ENCODE measurements at places on chromosomes 6 and 20.
A peak's percentile ranks its signal among the peaks of the same experiment; 100 is the strongest.

- DNase-seq, result no peak
These were observed 112.5 kb downstream of the JPH2 start for GRCh38 chr20:44074252-44075151.

DNA sequence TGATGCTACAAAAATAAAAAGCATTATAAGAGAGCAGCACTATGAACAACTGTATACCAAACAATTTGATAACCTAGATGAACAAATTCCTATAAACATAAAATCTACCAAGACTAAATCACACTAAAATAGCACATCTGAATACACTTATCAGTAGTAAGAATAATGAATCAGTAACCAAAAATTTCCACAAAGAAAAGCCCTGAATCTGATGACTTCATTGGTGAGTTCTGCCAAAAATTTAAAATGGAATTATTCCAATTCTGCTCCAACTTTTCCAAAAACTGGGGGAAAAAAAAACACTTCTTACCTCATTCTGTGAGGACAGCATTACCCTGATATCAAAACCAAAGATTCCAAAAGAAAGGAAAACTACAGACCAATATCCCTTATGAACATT is 206.2 kb downstream of the WDR27 start:
- no peak for DNase-seq

- DNase-seq, result no peak
These were observed 231.8 kb downstream of the BCKDHB start for GRCh38 chr6:80338201-80338836.

DNA sequence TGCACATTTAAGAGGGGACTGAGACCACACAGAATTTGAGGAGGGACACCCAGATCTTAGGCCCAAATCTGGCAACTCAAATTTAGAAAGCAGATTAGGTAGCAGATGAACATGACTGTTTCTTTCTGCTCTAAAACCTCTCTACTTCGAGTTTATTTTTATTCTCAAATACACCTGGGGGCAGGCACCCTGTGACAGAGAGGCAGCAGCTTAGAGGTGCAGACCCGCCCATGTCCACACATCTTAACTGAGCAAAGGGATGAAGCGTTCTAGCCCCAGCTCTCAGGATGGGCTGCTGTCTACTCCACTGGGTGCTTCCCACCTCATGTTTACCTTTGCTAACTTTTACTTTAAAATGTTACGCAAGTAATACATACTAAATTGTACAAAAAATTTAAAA is 125.0 kb downstream of the SLC23A2 start:
- no peak for DNase-seq

DNA sequence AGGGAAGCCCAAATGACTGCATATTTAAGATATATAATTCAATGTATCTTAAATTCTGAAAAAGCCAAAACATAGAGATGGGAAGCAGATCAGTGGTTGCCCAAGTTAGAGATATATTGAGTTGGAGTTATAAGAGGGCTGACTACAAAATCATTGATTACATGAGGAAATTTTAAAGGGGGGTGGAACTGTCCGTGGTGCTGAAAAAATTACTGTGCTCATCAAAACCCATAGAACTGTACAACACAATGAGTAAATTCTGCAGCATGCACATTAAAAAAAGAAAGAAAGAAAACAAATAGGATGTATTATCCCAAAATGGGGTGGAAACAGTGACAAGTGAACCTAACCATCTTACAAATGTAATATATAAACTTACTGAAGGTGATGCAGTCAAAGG is 100.9 kb downstream of the FUT9 start:
- no peak for DNase-seq

- no peak for DNase-seq
These were observed 166.5 kb upstream of the JARID2 start for GRCh38 chr6:15079288-15079817.

GRCh38 chr6:136486357-136486756 is 63.9 kb downstream of the MAP7 start:
- DNase-seq, result no peak

- DNase-seq, result no peak
These were observed 9.6 kb downstream of the MOXD1 start for GRCh38 chr6:132391391-132392269.

DNA sequence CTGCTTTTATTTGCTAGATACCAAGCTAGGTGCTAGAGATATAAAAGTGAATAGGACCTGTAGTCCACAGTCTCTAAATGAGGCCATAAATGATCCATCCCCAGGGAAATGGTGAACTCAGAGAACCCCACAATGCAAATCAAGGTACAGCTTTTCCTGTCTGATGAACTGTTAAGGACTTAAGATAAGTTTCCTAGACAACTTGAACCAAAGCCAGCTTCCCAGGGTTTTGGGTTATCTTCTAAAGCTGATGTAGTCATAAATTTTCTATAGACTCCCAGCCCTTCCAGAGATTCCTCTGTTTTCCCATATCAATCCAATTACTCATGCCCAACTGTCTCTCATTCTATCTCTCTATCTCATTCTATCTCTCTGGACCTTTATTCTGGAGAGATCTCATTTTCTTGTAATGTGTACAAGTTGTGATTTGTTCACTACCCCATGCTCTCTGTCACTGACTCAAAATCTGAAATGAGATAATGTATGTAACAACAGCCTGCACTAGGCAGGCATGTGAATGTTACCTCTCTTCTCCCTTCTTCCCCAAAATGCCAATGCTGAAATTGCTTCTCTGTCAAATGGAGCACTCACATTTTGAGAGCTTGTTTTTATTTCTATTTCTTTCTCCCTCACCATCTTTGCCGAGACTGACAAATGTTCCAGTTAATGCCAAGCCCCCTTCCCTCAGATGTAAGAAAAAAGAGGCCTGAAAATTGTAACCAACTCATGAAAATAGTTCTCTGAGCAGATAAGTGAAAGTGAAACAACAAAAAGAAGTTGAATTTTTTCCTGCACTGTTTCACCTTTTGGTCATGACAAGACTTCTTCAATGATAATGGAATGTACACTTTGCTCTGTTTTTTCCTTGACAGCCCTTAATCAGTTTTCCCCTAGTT is 279.9 kb downstream of the SLC35F1 start:
- DNase-seq, result no peak

DNA sequence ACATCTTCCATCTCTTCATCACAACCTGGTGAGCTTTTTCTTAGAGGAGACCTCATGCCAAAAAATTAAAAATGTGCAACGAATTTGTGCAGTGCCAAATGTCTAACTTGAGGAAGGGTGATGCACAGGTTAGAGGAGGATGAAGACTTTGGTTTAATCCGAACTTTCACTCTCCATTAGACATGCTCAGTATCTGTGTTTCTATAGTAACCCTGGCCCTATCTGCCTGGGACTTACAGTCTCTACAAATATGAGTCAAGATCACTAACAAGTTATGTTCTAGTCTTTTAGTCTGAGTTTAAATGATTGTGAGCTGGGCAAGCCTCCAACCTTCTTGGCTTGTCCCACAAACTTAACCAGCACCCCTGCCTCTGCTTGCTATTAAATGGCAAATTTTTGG is 377.0 kb downstream of the BMP2 start:
- DNase-seq, result no peak

DNA sequence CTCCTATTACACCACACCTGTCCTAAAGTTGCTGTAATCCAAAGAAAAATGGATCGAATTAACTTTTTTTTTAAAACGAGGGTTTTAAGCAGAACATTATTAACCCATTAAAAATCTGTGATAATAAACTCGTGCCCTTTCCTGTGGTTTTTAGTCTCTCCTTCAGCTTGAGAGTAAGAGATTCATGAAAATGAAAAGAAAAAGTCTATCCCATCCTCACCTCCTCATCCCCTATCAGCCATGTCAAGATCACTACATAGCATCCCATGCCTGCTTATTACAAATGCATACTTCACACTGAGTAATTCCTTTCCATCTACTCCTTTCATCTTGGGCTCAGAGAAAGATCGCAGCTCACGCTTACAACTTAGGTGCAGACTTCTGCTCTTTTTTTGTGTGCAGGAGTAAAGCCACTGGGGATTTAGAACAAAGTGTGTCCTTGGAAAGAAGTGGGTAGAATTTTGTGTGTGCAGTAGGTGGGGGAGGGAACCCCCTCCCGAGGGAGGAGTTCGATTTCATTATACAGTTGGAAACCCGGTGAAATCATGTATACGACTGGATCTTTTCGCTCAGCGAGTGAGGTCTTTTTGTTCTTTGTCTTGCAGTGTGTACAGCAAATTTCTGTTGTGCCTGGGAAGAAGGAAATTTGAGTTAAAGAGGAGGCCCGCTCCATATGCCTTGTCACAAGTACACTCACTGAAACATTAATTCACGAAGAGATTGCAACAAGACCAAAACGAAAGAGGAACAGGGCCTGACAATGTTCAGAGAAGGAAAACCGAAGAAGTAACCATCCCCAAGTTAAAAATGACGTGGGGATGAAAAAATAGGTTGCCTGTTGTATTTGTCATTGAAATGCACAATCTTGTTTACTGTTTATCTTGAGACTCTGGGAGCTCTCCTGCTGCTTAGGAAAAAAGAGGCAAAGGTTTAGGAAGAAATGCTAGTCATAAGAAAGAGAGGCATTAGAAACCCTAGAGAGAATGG is 146.5 kb upstream of the ZNF217 start:
- DNase-seq, result peak; percentile 61

- DNase-seq, result no peak
These were observed 186.0 kb upstream of the KCNK16 start for GRCh38 chr6:39508515-39508914.

- no peak for DNase-seq
These were observed 22.8 kb upstream of the TAF4 start for GRCh38 chr20:62088258-62089127.

GRCh38 chr6:68252632-68253031 is 382.4 kb upstream of the ADGRB3 start:
- DNase-seq, result no peak

GRCh38 chr6:115891111-115891669 is 169.5 kb downstream of the FRK start:
- DNase-seq, result no peak

- no peak for DNase-seq
These were observed 127.2 kb downstream of the PAX1 start for GRCh38 chr20:21832442-21833385.

DNA sequence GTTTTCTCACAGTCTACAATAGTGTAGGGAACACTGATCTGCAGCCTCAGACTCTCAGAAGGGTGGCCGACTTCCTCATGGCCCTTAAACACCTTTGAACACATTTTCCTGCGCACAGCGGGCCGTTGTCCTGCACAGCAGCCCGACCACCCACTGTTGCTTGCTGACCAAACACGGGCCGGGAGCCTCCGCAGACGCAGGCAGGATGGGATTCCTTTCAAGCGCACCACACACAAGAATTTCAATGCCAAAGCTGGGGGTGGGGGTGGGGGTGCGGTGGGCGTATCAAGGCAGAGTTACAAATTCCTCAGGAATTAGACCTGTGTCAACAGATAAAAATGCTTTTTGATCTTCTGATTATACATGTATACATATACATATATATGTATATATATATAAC is 74.5 kb downstream of the HUS1B start:
- DNase-seq, result no peak

- DNase-seq, result no peak
These were observed 97.2 kb downstream of the TULP4 start for GRCh38 chr6:158409451-158409850.

GRCh38 chr6:39228992-39229767 is at the start of gene KCNK5:
KCNK5 (minus strand) TSS chr6:39229475; CDS start chr6:39229111, 364 bp downstream.
- no peak for DNase-seq

- DNase-seq, result no peak
These were observed 8.0 kb downstream of the PAX1 start for GRCh38 chr20:21713470-21713869.

- DNase-seq, result no peak
These were observed 46.4 kb upstream of the CHD6 start for GRCh38 chr20:41664584-41664983.

- DNase-seq, result no peak
These were observed 110.7 kb downstream of the ADTRP start for GRCh38 chr6:11667876-11668275.

DNA sequence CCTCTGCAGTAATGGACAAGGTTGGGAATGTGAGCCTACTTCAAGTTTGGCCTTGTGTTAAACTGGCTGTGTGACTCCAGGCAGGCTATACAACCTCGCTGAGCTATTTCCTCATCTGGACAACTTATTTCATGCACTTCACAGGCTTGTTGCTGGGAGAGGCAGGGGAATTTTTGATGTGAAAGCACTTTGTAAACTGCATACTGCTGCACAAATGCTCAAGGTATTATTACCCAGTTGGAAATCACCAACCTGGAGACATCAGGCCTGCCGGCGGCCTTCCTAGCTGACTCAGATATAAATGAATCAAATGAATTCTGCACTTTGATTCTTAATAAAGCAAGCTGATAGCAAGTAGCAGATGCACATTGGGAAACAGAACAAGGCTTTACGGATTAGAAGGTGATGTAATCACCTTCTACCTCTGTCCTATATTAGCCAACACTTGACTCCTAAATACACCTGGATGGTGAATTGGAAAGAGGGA is 10.1 kb downstream of the JARID2 start:
- DNase-seq, result no peak

DNA sequence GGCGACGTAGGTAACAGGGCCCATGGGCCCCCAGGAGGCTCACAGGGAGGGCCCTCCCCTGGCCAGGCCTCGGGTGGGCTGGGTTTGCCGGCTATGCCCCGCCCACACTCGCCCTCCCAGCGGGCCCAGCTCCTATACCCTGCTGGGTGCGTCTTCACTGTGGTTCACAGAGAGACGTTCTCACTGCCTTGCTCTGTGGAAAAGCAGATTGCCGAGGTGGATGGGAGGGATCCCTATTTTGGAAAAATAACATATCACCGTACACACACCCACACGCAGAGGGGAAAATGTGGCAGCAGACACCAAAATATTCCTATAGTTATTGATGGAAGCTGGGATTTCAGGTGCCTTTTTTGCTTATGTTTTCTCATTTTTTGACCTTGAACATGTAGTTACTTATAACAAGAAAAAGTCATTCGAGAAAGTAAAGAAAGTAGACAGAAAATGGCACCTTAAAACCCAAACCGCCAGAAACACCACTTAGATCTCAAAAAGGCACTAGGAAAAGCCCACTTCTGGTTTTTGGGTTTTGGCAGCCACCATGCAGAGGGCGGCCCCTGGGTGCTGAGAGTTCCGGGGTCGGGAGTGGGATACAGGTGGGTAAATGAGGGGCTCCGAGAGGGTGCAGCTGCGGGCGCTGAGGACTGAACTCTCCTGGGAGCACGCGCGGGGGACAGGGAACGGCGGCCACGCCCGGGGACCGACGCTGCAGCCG is 49.4 kb downstream of the TMEM242 start:
- DNase-seq, result no peak

DNA sequence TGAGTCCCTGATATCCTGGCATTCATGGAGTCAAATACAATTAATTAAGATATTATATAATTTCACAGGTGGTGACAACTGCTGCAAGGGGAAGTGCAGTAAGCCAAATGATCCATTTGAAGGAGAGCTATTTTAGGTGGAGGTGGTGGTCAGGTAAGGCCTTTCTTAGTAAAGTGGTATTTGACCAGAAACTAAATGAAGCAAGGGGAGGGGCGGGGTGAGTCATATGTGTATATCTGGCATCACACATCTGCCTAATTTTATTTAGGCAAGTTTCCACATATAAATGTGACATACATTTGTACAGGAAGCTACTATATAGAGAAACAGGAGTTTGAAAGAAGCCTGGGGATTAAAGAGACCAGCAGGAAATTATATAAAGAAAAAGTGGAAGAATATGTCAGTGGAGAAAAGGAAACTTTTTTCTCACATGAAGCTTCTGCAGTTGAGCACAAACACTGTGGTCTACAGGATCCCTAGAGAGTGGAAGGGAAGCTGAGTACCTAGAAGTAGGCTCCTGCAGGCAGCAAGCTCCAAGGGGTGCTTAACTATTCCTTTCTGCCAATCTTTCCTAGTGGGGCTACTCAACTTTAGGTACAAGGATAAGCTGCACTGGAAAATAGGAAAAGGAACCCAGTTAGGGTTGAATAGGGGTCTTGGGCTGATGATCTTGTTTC is 99.6 kb downstream of the OGFRL1 start:
- DNase-seq, result no peak

Measured in SIG-M5 (cell line).